ENCODE measurements at places on chromosomes 5 and 9. TPM values are rescaled to one million over a fixed set of nuclear protein-coding genes. Genes with fewer than 3 reads are reported as not detected.

DNA sequence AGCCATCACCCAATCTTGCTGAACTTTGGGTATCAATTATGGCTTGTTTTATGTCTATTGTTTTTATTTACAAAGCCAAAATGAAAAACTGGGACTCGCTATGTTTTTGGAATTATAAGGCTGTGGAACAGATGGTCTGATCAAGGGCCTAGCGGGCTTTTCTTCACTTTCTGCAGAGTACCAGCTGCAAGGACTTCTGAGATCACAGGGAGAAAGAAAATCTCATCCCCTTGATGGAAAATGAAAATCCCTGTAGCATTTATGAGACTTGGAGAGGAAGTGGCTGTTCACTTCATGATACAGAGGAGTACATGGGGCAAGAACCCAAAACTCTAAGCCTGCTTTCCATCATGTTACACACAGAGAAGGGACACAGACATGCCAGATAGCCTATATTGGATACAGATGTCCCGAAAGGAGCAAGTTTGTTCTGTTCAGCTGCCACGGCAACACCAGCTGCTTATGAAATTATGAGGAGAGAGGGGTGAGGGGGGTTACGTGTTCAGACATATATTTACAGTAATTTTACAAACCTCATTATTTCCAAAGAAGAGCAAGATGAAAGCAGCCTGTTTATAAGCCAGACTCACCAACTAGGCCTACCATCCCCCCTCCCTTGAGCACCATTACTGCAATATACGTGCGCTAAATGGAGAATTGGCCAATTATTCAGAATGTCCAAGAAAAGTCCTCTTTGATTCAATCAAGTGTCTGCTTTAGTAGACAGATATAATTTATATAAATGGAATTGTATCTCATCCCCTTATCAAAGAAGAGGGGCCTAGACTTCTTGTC is 220.0 kb downstream of the MARCHF11 start:
- no peak for DNase-seq

- no peak for DNase-seq
Measured at GRCh38 chr9:20611691-20612287, 10.5 kb downstream of the MLLT3 start.

DNA sequence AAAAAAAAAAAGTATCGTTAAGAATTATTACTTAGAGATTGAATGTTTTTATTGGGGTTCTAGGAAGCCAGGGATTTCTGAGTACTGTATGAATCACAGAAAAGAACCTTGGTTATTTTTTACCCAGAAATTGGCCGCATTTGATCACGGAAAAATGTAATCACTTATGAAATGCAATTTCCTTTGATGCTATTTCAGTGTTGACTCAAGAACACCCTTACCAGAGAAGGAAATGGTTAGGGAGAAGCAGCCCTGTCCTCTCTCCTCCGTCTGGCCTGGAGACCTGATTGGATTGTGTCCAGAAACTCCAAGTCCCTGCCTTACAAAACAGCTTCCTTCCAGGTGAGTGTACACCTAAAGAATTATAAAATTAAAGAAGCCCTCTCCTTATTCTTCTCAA is 116.7 kb downstream of the MED10 start:
- DNase-seq, result peak; percentile 40

The PPP3R2 gene
- not detected for total RNA-seq

DNA sequence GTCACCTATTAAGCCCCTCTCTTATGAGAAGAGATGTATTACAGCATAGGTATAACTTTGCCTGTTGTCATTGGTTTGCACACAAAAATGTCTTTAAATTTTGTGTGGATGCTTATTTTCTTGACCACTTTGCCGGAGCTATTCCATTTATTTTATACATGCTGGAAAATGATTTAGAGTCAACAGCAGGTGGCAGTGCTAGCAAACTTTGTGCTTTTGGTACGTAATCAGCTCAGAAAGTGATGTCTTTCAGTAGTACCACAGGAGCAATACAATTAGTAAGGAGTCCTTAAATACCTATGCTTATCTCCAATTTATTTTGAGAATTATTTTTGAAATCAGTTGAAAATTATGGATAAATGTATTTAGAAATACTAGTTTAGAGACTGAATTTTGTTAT is 19.8 kb upstream of the NUDT12 start:
- DNase-seq, result peak; percentile 24

The CARTPT gene
- total RNA-seq, result not detected

DNA sequence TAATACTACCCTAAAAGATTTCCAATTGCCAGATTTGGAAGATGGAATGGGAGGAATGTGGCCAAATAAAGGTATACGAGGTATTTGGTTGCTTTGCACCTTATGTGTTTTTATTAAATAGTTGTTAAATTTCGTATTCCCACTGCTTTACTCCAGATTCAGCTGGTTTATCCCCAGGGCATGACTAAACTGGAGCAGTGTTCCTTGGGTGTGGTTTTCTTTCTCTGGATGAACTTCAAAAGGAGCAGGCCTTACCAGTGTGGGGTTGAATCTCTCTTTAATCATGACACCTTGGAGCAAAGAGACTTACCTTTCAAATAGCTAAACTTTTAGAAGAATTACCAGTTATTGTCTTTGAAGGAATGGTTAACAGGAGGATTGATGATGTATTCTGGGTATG is 121.7 kb upstream of the BNC2 start:
- DNase-seq, result no peak

- no peak for DNase-seq
Measured at GRCh38 chr9:128891321-128892220, 9.6 kb downstream of the LRRC8A start.

The GNAQ gene
- total RNA-seq, result 18.1 TPM

DNA sequence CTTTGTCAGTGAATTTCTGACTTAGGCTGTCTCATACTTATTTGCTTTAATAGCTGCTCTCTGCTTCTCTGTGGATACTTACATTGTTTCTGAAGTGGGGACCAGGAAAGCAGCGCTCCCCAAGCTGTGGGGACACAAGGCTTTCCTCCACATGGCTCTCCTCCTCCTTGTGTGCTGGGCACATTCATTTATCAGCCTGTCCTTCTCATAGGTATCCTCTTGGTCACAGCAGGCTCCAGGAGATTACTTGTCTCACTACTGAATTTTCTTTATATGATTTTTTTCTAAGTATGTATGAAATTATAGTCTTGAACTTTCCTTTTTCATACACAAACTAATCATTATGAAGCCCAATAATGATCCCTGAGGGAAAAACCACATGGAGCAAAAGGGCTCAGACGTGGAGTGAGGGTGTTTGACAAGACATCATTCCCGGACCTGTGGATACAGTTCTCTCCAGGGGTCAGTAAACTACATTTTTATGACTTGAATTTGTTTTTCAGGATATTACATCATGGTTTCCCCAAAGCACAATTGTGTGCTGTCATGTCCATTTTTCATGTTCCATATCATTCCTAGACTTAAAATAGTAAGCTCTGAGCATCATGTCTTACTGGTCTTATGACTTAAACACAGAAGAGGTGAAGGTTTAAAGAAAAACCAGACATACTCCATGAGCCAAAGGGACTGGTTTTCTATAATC is 234.5 kb downstream of the PCSK1 start:
- DNase-seq, result no peak

The LHX3 gene
- not detected for total RNA-seq

- DNase-seq, result no peak
Measured at GRCh38 chr9:132543960-132544359, 38.4 kb upstream of the BARHL1 start.

- DNase-seq, result no peak
Measured at GRCh38 chr5:149325894-149326293, 19.4 kb upstream of the GRPEL2 start.

DNA sequence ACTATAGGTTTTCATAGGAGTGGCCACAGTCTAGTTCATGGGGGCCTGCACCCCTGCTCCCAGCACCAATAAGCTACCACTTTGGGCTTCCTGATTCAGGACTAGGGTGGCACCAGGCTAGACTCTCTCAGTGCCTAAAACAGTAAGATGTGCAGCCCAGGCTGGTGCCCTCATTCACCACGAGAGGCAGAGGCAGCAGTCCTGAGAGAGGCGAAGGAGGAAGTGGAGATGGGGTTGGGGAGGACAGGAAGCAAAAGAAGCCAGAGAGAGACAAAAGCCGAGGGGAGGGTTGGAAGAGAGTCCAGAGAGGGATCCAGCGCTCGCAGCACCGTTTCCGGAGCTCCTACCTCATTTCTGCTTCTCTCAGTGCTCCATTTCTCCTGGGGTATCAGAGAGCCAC is 180.9 kb downstream of the MED10 start:
- no peak for DNase-seq

DNA sequence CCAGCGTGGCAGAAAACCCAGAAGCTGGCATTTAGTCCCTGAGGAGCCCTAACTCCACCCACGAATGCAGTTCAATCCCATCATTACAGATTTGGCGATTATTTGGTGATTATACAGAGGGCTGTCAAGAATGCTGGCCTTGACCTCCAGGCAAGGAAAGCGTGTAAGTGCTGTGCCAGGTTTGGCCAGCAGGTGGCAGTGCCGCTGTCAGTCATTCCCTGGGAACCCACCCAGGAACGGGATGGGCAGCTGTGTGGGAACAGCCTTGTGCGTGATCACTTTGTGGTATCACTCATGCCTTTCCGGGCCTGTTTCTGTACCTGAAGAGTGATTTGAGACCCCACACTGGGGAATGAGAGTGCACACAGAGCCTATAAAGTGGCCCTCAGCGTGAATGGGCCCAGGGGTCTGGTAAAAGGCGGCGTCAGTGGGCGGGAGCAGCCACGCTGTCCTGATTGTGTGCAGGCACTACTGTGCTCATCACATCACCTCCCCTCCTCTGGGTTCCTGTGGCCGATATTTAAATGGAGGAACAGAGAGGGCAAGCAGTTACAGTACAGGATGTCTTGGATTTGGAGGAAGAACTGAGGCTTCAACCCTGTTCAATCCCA is 215.6 kb downstream of the ROR2 start:
- peak; percentile 73 for DNase-seq

DNA sequence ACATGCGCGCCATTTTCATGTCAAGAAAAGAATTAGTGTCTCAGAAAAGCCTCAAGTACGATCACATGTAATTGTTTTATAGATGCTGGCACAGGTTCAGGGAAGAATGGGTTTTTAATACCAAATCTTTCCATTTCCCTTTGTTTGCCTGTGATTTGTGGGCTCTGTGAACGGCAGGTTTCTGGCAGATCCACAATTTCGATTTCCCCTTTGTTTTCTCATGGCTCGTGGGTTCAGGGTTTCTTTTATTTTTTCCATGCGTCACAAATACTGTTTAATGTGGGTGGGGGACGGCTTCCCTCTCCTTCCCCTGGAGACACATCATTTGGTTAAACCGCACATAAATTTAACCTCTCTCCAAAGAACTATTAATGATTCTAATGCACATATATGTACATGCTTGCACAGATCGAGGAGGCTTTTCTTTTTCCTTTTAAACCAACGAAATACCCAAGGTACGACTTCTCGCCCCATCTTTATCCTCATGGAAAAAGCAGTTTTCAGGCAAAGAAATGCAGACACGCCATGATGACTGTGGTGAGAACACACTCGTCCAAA is 195.9 kb downstream of the SLIT3 start:
- DNase-seq, result no peak

DNA sequence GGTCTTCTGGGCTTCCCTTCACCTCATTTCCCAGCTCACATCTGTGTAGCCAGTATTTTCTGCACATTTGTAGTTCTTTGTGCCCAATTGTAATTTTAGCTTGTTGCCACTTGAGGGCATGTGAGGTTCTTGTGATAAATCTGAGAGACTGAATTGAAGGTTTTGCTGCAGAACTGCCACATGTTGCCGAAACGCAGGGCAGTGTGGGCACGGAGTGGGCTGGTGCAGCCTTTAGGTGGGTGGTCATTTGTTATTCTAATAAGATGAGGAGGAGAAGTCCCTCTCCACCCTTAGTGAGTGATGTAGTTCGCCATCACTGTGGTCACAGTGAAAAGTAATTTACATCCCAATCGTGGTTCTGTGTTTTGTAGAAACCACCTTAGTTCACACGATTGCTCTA is 21.2 kb downstream of the OTULIN start:
- peak; percentile 77 for DNase-seq

GRCh38 chr5:18203296-18203695 is 569.0 kb downstream of the TAF11L14 start:
- no peak for DNase-seq

The ADCY2 gene
- total RNA-seq, result not detected

- DNase-seq, result no peak
Measured at GRCh38 chr5:4313138-4313537, 717.5 kb downstream of the IRX1 start.

The FAM169A gene
- 10.4 TPM for total RNA-seq

DNA sequence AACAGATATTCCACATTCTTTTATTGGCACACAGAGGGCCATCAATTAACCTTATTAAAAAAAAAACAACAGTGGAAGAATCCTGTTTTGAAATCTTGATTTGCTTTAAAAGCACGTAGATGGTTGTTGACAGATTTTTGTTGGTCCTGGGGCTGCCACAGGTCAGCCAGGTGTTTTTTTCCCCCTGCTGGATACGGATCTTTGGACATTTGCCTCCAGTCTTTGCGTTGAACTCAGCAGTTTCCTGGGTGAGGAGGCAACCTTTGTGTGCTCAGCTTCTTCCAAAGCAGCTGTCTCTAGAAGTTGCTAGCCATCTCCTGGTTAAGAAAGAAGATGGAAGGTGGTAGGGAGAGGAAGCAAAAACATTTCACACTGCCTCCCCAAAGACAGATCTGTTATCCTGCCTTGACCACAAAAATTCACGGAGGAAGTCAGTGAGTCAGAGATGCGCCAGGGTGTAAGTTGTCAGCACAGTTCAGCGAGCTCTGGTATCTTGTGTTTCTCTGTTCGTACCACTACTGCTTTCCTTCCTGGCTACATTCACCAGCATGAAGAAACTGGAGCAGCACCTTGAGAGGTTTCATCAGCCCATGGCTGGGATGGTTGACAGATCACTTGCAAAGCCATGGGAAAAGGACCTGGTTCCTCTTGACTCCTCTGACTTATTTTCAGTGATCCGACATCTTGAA is 207.3 kb downstream of the ARHGAP26 start:
- DNase-seq, result peak; percentile 62

DNA sequence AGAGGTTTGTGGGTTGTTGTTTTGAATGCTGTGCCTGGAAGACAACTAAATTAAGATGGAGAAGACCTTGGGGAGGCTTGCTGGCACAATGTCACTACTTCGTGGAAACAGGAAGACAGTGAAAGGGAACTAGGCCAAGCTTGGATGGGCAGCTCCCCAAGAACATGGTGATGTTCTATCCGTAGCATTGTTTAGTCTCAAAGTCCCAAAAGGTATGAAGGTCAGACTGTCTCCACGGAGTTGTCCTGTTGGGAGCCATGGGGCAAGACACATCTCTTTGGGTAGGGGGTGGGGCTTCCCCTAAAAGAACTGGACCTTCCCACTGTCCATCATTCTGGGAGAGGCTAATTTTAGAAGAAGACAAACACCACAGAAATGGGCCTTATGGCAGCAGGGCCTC is 140.5 kb downstream of the ENTREP1 start:
- no peak for DNase-seq

- DNase-seq, result peak; percentile 94
Measured at GRCh38 chr9:136902259-136902821, 16.0 kb downstream of the TRAF2 start.

- no peak for DNase-seq
Measured at GRCh38 chr5:163248333-163248732, 189.1 kb upstream of the CCNG1 start.

The CDC20B gene
- not detected for total RNA-seq

GRCh38 chr9:859251-859650 is 17.8 kb downstream of the DMRT1 start:
- no peak for DNase-seq

The PLCXD3 gene
- total RNA-seq, result not detected

The IFNA13 gene
- not detected for total RNA-seq

Measured in activated CD8-positive, alpha-beta T cell treated with anti-CD3 and anti-CD28 coated beads for 36 hours (primary cell).